ENCODE measurements at places on chromosomes 6 and 20.

DNA sequence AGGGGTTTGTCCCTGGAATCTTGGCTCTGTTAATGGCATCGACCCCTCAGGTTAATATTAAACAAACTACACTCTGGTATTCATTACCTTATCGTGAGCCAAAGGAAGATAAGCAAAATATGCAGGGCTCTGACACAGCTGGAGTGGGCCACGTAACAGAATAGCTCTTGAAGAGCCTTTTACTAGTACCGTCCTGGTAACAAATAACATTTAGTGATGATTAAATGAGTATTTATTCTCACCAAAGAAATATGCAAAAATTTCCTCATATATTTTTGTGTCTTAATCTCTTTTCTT is 20.1 kb upstream of the UTRN start:
- DNase-seq: no peak

- no peak for DNase-seq
These were observed 201.7 kb upstream of the PRDM1 start for GRCh38 chr6:105884426-105884825.

- DNase-seq: no peak
These were observed 129.4 kb upstream of the AFDN start for GRCh38 chr6:167697316-167697715.

DNA sequence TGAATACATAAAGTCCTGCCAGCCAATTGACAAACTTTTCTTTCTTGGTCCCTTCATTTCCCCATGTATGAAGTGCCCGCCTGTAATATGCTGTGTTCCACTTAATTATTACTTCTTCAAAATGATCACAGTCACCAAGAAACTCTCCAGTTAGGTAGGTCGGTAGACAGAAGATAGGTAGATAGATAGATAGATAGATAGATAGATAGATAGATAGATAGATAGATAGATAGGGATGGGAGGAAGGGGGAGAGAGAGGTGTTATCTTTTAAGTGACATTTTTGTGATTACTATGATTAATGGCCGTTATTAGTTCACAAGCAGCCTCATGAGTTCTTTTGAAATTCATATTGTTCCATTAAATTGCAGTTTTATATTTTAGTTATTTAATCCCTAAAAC is 79.5 kb upstream of the TPD52L1 start:
- no peak for DNase-seq

DNA sequence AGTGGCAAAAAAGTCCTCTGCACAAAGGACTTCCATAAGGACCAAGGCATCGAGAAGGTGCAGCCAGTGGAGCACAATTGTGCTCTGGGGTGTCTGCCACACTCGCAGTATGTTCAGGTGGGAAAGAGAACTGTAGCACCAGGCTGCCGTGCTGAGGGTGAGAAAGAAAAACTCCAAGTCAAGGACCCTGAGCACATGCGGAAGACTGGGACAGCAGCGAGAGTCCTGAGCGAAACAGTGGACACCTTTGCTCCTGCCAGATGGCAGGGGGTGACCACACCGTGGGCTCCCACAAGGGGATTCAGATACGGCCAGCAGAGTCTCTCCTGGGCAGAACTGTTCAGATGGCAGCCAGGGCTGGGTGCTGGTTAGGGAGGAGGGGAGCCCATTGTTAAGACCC is 73.6 kb downstream of the POPDC3 start:
- no peak for DNase-seq

- DNase-seq: no peak
These were observed 57.1 kb upstream of the MLN start for GRCh38 chr6:33860706-33861474.

DNA sequence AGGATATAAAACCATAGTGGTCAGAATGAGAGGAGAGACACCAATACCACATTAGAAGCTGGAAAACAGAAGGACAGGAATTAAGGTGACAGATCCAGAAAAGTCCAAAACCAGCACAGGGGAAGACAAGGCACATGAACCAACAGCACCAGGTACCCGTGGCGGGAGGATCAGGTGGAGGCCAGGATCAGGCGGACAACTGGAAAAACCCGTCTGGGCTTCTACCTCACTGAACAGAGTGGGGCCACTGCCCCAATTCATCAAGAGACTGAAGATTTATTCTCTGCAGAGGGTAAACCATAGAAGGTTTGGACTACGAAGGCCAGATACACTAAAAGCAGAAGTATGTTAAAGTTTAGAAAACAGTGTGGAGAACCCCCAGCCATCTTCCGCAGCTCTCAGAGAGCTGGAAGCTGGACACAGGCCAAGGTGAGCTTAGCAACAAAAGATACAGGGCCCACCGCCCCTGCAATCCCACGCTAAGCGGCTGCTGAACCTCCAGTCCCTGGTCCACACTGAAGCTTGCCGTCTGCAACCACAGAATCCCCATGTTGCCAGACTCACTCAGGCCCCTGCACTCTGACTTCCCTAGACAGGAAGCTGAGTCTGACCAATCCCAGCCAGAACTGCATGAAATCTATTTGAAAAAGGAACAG is 29.9 kb downstream of the ABHD12 start:
- DNase-seq: no peak

- DNase-seq: no peak
These were observed 94.5 kb downstream of the RFPL4B start for GRCh38 chr6:112441607-112442006.

GRCh38 chr6:136990754-136991153 is 54.0 kb downstream of the IL20RA start:
- no peak for DNase-seq

DNA sequence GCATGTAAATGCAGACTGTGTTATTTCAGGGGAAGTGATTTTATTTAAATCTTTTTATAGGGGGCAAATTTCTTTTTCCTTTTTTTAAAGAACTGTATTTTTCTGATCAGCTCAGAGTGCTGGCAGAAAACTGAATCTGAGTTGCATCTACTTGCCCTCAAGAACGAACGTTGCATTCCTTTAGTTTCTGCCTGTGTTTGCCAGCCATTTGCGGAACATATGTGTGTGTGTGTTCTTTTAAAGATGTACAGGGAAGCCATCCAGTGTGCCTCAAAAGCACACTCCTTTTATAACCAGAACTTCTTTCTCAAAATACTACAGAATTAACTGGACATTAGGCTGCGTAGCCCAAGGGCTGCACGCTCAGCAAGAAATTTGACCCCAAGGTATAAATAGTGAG is 25.8 kb upstream of the INSM1 start:
- no peak for DNase-seq

DNA sequence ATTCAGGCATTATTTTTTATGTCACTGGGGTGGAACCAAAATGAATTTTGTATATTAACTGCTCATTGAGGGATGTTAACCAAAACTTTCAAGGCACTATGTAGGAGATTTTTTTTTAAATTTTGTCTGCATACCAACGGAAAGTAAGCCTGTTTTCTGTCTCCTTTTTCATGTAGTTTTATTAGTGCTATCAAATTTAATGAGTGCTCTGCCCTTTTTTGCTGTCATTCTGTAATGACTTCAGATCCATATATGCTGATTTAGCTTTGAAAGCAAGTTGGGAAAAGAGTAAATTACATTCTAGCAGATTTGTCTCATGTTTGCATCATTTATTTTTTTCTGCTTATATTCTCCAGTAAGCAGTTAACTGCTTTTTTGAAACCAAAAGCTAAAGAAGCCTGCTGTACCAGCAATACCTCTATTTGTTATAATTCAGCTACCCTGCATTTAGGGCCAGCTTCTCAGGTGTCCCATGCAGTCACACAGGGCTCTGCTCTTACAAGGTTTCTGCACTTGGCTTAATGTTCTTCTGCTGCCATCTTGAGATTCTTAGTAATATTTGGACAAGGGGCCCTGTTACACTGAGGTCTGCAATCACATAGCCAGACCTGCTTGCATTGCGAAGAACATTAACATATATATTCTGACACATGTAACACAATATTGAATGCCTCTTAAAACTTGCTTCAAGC is 429.0 kb downstream of the UTRN start:
- no peak for DNase-seq
